Karpas-422 (cell line): ENCODE measurements at places on chromosomes 7 and 10.
A peak's percentile ranks its signal among the peaks of the same experiment; 100 is the strongest.

- DNase-seq = no peak
These were observed 67.8 kb upstream of the PRSS1 start for GRCh38 chr7:142681314-142682092.

DNA sequence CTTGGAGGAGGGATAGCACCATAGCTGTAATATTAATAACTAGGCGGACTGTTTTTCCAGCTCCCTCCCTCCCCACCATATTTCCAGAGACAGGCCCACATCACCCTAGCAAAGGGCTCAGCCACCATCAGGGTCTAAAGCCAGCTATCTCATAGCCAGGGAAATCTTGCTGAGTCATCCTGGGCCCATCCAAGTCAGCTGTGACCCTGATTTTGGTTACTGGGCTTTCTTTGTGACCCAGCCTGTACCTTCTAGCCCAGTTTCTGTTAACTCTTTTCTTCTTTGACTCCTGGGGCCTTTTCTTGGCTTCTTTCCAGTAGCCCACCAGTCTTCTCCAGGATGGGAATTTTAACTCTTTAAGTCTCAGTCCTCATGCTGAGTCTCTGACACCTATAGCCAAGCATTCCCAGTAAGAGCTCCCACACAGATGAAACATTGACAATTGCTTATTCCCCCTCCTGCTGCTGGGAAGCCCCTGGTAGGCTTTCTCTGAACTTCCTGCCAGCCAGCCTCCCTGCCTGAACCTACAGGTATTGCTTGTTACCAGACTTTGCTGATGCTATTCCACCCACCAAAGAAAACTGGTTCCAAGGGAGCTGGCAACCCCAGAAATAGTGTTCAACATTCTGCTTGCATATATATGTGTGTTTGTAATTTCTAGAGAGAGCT, 34.8 kb upstream of the ADO start:
- no peak for DNase-seq

DNA sequence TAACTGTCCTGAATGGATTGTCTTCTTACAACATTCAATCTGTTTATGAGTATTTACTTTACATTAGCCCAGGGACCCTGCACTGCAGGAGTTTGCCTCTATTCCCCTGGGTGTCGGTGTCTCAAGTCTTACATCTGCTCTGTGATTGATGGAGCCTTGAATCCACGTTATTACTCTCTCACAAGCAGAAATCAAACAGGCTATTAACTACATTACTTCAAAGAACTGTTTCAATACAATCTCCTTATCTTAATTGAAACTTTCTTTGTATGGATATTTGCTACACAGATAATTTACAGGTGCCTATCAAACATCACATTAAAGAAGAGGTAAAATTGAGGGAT, 3.1 kb upstream of the ARID5B start:
- peak; percentile 83 for DNase-seq

DNA sequence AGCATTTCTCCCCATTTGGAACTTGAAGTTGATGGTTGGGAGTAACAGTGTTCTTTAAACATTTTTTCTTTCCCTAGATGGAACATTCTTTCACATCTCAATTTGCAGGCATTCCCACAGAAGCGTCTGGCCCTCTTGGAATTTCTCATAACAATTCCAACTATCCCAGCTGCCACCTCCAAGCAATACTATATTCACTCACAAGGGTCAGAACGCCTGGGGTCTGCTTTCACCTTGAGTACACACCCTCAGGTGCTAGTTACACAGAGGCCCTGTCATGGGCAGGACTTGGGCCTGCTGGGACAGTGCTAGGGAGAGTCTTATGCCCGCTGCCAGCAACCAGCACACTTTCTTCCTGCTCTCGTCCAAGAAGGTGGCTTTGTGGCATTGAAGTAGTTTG, 136.5 kb downstream of the JCAD start:
- DNase-seq = no peak

DNA sequence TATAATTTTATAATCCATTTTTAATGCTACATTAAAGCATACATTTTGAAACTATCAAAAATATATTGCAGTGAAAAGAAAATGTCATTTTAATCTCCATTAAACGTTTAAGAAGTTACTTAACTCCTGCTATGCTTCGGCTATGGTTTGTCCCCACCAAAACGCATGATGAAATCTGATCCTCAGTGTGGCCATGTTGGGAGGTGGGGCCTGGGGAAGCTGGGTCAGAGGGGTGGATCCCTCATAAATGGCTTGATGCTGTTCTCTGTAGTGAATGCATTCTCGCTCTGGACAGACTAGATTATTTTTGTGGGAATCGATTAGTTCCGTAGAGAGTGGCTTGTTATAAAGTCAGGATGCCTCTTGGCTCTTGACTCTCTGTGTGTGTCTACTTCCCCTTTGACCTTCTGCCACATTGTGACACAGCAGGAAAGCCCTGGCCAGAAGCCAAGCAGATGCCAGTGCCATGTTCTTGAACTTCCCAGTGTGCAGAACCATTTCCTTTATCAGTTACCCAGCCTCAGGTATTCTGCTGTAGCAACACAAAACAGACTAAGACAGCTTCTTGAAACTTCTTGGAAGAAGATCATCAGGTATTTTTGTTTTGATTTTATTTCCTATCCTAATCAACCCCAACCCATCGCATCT, 77.8 kb downstream of the TCERG1L start:
- no peak for DNase-seq

DNA sequence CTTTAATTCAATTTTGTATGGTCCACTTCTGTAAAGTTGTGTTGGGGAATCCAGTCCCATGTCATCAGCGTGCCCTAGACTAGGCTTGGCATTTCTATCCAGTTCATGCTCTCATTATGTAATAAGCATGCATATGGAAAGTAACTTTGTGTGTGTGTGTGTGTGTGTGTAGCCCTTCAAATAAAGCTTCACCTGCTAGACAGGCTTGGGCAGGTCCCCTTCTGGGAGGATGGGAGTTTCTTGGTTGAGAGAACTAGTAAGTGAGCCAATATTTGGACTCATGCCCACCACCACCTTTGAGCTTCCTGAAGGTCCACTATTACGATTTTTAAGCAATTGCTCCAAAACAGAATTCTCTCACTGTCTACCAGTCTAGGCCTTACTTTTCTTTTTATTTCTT, 6.9 kb downstream of the BZW2 start:
- no peak for DNase-seq

GRCh38 chr7:157337316-157338149, 729 bp downstream of the DNAJB6 start:
- DNase-seq = peak; percentile 82

GRCh38 chr10:113044016-113044755, 94.1 kb downstream of the TCF7L2 start:
- no peak for DNase-seq

DNA sequence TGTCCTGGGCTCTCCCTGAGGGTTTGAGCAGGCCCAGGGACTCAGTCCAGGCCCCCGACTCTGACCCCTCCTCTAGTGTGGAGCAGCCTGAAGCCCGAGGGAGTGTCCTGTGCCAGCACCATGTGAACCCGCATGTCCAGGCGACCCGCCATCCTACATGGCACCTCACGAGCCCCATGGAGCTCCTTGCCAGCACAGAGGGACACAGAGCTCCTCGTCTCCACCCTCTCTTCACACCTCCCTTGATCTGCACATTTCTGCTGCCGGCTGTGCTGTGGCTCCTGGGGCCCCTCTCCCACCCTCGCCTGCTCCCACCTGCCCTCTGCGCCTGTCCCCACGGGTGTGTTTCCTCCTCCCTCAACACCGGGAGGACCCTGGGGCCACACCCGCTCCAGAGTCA, 103.5 kb downstream of the ADARB2 start:
- DNase-seq = no peak

GRCh38 chr7:133434246-133434865, 181.5 kb downstream of the EXOC4 start:
- DNase-seq = peak; percentile 67

DNA sequence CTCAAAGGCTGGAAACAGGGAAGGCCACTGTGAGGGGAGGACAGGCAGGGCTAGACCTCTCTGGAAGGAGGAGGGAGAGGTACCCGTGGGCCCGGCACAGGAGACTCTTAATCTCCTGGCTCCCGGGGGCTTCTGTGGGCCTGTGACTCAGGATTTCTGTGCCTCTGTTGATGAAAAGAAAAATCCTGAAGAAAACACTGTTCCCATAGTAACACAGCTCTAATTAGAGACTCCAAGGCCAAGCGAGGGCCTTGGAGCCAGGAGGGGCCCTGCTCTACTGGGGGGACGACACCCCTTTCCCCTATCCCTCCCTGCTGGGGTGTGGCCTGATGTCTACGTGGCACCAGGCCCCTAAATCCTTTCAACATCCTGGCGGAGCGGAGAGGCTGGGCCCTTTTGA, 174.1 kb upstream of the TNRC18 start:
- DNase-seq = no peak

- DNase-seq = no peak
These were observed 53.1 kb downstream of the SLK start for GRCh38 chr10:104020020-104020419.

DNA sequence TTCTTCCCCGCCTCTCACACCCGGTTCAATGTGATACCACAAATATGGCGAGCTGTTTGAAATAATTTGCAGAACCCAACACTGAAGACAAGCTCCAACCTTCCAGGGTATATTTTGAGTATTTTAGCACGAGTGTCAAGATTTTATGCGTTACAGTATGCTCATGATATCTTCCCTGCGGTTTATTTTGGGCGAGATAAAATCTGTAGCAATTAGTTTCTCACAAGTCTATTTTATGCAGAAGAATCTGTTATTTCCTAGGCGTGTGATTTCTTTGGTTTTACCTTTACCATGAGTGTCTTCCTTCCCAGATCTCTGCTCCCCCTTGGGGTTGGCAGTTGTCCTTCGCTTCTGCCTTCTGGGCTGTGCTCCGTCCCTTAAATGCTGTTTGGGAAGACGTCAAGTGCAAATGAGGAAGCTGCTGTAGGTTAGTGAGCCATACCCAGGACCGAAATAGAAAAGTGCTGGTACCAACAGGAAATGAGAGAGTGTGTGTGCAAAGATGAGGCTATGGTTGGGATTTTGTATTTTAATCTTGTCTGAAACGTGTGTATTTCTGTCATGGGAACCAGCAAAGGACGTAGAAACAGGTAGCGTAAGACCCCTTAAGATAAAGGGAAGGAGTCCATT, 299.8 kb downstream of the KLF6 start:
- no peak for DNase-seq

- no peak for DNase-seq
These were observed 6.7 kb downstream of the NPSR1 start for GRCh38 chr7:34664755-34665154.

GRCh38 chr10:123901621-123902020, 10.0 kb upstream of the CPXM2 start:
- peak; percentile 55 for DNase-seq

DNA sequence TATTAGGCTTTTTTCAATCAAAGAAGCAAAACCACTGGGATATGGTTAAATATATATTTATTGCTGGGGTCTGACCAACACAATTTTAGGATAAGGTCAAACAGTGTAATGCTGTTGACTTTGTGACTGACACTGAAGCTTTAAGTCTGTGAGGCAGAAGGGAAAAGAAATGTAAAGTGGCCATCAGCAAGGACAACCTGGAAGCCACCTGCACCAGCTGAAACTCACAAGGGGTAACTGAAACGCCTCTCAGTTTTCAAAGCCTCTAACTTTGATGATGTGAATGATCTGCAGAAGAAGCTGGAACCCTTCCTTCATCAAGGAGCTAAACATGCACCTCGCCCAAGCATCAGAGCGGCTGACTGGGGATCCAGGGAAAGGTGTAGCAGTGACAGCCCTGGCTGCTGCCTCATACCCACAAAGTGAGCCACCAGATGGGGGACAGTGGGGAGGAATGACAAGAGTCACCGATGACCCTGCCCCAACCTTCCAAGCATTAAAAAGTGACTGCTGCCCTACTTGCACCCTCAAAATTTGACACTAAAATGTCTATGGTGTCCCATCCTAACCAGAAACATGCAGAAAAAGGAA, 284.9 kb upstream of the CNTNAP2 start:
- no peak for DNase-seq

DNA sequence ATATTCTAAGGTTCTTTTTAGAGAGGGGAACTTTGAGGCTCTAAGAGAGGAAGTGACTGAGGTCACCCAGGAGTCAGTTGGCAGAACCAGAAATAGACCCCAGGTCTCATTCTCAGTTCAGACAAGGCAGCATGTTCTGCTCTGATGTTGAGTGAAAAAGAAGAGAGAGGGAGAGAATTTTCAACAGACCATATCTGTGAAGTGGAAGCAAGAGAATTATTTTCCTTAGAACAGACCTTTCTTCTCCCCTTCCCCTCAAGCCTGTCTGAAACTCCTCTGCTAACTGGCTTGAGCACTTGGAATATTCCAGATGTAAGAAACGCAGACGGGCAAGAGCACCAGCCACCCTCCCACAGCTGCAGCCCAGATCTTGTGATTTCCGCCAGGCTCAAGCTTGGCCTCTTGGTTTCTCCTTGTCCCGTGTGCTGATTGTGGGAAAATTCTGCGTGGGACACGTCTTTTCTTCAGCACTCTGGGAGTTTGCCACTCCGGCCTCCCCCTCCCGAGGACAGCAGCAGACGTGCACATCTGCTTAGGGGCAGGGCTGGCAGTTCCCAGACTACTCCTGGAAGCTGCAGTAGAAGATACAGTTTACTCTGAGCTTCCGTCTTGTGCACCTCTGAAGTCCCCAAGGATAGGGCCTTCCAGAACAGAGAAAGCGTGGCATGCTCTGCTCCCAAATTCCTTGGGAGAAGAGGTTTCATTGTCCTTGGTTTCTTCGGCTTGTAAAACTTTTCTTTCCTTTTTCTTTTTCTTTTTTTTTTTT, 22.7 kb upstream of the IKZF1 start:
- DNase-seq = peak; percentile 81

DNA sequence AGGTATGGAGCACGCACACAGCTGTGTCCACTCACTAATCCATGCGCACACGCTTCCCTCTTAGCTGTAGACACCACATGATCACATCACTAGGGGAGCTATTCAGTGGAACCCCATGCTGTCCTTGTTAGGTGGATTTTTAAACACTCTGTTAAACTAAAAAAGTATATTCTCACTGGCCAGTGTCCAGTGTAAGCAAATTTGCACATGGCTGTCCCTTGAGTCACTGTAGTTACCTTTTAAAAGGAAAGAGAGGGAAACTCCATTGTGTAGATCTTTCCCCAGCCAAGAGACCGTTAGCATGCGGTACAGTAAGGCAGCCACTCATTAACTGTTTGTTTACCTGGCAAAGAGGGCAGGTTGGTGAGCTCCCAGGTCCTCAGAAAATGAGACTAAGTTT, 81.6 kb upstream of the INSYN2A start:
- no peak for DNase-seq

GRCh38 chr10:2014541-2014940, 277.2 kb upstream of the ADARB2 start:
- DNase-seq = no peak

- DNase-seq = no peak
These were observed 153.8 kb upstream of the HABP2 start for GRCh38 chr10:113399065-113399464.

GRCh38 chr10:28190196-28190595, 112.7 kb downstream of the MPP7 start:
- no peak for DNase-seq

GRCh38 chr7:104979167-104979841, 34.7 kb upstream of the KMT2E start:
- DNase-seq = no peak

DNA sequence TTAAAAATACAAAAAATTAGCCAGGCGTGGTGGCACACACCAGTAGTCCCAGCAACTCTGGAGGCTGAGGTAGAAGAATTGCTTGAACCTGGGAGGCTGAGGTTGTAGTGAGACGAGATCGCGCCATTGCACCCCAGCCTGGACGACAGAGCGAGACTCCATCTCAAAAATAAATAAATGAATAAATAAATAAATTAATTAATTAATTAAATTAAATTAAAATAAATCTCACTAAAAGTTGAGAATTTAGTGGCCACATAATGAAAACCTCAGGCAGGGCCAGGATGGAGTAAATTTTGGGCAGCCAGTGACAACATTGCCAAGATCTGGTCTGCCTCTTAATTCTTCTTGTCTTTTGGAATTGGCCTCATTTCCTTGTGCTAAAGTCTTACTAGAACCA, 187.5 kb upstream of the FEZF1 start:
- no peak for DNase-seq
